Stimulated activated CD4-positive, alpha-beta T cell treated with anti-CD3 and anti-CD28 coated beads, Interleukin-2, amount 100 ng/mL, for 48 hours (primary cell): ENCODE measurements at places on chromosomes 1 and 21.

GRCh38 chr1:40530735-40531380 is 579 bp upstream of the ZNF684 start:
- no peak for DNase-seq

DNA sequence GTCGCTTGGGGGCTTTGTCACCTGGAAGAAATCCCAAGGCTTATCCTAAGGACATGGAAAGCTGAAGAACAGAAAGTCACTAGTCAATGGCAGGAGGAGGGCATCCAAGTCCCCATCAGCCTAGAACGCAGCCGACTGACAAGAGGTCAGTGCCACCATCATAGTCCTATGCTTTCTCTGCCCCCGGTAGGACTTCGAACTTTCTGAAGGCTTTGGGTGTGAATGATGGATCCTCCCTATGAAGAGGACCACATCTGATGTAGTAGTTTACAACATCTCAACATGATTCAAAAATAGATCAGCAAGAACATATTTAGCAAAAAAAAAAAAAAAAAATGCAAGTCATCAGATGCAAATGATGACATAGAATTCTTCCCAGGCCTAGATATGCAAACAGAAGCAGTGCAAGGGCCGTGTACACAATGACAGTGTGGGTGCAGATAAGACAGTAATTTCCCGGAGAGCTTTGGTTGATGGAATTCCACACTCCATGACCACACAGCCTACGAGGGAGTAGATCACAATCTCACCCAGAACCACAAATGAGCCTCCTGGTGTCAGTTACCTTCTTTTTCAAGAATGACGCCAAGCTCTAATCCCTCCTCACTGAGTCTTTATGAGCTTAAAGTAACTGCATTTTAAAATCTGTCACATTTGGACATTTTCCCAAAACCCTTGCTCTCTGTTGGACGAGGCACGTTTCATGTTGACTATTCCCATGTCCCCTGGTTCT is 88.2 kb downstream of the PSMG1 start:
- DNase-seq, result no peak

- DNase-seq, result no peak
Measured at GRCh38 chr1:25566730-25567341, 23.4 kb downstream of the LDLRAP1 start.

- no peak for DNase-seq
Measured at GRCh38 chr1:43270421-43271095, 775 bp downstream of the TMEM125 start.

DNA sequence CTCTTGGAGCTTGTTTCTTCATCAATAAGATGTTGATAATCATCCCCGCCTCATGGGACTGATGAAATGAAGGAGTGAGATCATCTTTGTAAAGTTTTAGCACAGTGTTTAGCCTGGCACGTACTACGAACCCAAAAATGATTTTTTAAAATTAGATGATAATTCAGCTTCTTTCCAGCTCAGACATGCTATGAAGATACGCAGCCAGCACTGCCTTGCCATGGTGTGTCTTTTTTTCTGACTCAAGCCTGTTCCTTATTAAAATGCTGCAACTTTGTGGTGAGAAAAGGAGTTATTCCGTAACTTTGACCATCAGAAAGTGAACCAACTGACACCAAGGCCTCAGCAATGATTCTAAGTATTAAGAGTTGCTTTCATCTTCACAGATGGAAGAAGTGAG is 269.0 kb downstream of the LTN1 start:
- no peak for DNase-seq

DNA sequence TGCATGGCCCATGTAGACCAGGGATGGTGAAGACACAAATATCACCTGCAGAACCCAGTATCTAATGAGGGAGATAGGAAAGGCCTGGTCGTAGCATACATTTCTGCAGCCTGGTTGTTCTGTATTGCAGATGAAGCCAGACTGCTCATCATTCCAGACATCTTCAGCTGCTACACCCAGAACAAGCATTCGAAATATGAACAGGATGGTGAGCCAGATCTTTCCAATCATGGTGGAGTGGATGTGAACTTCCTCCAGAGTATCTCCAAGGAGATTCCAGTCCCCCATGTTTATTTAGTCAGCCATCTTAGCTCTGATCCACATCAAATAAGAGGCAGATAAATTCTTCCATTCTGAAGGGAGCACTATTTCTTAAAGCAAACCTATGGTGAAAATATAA is 2.7 kb upstream of the MYCBP start:
- no peak for DNase-seq

DNA sequence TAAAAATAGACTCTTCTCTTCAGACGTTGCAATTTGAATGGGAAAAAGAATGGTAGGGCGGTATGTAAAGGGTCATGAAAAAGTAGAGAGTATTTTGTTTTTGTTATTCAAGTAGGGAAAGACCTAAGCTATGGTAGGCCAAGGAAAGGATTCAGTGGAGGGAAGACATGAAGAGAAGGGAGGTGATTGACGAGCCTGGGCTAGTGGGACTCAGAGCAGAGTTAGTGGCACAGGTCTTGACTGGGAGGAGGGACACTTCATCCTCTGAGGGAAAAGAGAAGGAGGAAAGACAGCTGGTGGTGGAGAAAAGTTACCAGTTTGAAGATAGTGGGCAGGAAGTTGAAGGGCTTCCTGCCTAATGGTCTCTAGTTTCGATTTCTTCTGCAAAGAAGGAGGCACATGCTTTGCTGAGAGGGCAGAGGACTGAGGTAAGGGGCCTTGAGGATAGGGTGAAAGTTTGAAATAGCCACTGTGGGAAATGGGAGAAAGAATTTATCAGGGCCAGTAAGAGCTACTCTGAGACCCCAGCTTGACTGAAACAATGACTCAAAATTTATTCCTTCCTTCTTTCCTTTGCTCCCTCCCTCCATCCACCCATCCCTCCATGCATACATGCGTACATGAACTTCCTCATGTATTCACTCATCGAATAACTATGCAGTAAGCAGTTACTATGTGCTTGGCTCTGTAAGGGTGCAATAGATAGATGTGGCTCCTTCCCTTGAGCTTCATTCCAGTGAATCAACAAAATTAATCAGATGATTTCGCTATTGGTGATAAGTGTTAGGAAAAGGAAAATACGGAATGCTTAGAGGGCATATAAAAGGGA is 4.2 kb downstream of the CD48 start:
- DNase-seq, result no peak

DNA sequence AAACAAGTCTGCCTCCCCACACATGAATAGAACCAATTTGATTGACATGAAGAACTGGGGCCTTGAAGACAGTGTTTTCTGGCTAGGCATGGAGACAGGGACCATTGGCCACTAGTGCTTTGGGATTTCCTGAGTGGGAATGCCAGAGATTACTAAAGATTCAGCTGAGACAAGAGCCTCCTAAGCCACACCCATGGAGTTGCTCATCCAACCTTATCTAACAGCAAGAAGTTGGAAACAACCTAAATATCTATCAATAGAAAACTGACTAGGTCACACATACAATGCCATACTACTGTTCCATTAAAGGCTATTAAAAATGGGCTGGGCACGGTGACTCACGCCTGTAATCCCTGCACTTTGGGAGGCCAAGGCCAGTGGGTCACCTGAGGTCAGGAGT is 184.1 kb downstream of the ZBTB18 start:
- no peak for DNase-seq

- DNase-seq, result no peak
Measured at GRCh38 chr1:156839426-156840109, 19.3 kb downstream of the INSRR start.

- no peak for DNase-seq
Measured at GRCh38 chr1:19504796-19505692, 19.7 kb upstream of the CAPZB start.
